ENCODE measurements at places on chromosomes 13 and 19. TPM values are rescaled to one million over a fixed set of nuclear protein-coding genes. Genes with fewer than 3 reads are reported as not detected.

DNA sequence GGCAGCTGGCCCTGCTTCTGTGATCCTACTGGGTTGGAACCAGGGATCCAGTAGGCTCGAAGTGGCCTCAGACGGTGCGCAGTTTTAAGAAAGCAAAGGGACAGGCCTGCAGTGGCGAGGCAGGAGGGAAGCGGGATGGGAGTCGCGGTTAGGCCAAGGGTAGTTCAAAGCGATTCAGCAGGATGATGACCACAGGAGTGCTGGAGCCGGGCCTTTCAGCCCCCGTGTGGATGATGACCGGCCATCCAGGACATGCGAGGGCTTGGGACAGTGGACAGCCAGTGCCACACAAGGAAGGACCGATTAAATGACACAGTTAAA lies 854 bp downstream of the RNASEH2B start:
- DNase-seq, result no peak

DNA sequence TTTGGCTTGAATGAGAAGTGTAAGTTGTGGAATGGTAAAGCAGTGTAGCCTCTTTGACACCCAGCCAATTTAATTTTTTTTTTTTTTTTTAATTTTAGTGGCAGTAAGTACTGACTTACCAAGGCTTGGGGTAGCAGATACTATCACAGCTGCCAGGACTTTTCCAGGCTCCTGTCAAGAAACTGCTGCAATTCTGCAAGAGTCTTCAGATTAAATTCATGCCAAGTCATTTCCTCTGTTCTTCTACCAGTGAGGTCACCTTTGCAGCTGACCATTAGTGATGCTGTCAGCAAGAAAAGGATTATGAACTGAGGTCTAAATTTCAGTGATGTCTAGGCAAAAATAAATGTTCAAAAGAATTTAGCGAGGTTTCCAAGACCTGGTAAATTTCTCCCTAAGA lies 91.2 kb downstream of the GGACT start:
- no peak for DNase-seq

GRCh38 chr19:48815870-48816501 lies 5.2 kb upstream of the BCAT2 start:
- no peak for DNase-seq

GRCh38 chr13:110307767-110308655 lies 927 bp downstream of the COL4A2 start:
- DNase-seq, result no peak

DNA sequence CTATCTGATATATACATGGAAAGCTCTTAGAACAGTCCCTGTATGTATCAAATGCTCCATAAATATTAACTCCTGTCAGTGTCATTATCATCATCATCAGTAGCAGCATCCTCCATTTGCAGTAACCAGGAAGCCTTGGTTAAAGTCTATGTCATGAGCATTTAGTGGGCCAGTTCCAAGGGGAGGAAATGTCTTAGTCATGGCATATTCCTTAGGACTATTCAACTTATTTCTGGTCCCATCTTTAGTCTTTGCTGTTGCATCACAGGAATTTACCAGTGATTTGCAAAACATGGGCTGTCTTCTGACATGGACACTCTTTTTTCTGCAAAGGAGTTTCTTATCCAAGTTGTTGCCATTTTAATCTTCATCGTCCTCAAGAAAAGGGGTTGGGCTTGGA lies 98.4 kb downstream of the WDFY2 start:
- no peak for DNase-seq

DNA sequence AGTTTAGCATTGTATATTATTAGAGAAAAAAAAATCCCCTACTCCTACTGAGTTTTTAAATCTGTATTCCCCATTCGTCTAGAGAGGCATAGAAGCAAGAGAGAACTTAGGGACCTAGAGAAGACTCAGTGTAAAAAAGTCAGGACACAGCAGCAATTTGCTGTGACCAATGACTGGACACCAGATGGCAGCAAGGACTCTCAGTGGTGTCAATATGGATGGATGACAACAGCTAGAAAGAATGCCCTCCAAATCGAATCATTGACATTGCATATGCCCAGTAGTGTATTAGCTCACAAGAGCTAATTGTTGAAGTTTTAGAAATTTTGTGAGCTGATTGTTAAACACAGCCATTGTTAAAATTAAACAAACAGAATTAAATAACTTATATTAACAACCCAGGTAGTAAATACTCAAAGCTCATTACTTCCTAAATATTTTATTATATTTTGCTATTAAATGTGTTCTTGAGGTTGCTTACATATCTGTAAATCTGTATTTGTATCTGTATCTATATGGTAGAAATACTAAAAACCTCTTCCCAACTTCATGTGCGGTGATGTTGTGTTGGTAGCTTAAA lies 43.9 kb downstream of the SIAH3 start:
- no peak for DNase-seq

GRCh38 chr13:32021785-32022184 lies 9.8 kb upstream of the FRY start:
- no peak for DNase-seq

GRCh38 chr19:53960187-53960586 lies 2.5 kb upstream of the CACNG8 start:
- DNase-seq, result no peak

DNA sequence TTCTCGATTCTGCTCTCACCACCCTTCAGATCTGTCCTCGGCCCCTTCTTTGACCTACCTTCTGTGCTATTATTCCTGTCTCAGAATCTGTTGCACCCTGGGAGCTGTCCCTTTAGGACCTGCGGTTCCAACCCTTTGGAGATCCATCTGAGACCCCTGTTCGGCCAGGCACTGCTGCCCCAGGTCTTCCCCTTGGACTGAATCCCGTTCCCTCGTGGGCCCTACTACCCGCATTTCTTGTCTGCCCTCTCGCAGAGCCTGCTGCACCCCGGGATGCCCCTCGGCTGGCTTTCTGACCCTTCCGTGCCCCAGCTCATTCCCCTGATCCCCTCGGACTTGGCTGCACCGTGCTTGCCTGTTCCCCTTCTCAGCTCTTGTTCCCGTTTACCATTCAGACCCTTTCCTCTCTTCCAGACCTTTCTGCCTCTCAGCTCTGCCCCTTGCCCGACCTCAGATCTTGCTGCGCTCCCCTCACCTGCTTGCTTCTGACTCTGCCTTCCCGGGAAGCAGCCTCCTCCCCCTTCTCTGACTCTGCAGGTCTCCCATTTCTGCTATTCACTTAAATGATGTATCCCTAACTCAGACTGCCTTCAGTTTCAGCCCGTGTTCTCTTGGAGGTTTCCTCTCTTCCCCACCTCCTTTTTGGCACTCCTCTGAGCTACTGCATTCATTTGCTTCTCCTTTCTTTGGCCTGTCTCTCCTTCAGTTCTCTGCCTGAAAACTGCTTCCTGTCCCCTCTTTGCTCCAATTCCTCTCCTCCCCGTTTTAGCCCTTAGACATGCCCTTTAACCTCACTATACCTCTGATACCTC lies 1.1 kb downstream of the ARHGAP35 start:
- peak; percentile 20 for DNase-seq

- DNase-seq, result no peak
These were observed 531.9 kb downstream of the OLFM4 start for GRCh38 chr13:53560556-53560955.

DNA sequence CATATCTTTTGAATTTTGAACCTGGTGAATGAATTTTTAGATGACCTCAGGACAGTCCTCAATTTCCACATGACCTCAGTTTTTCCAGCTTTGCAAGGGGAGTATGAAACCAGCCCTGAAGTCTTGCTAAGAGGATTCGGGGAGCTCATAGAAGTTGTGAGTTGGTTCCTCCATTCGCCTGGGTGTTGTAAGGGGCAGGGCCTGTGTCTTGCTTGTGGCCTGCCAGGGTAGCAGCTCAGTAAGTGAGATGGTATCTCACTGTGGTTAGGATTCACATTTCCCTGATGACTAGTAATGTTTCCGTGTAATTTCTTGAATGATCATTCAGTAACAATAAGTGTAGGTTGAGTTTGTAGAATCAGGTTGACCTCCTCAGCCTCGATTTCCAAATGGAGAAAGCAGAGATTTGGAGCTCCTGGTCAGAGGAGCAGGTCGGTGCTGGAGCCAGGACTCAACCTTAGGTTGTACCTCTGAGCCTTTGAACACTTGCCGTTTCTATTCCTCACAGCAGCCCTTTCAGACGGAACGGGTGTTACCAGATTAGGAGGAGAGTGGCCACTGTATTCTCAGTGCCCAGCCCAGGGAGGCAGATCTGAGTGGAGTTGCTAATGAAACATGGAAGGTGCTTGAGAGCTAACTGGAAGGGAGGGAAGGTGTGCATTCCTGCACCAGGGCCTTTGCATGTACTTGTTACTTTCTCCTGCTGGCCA lies 14.6 kb downstream of the NACC1 start:
- DNase-seq, result no peak

DNA sequence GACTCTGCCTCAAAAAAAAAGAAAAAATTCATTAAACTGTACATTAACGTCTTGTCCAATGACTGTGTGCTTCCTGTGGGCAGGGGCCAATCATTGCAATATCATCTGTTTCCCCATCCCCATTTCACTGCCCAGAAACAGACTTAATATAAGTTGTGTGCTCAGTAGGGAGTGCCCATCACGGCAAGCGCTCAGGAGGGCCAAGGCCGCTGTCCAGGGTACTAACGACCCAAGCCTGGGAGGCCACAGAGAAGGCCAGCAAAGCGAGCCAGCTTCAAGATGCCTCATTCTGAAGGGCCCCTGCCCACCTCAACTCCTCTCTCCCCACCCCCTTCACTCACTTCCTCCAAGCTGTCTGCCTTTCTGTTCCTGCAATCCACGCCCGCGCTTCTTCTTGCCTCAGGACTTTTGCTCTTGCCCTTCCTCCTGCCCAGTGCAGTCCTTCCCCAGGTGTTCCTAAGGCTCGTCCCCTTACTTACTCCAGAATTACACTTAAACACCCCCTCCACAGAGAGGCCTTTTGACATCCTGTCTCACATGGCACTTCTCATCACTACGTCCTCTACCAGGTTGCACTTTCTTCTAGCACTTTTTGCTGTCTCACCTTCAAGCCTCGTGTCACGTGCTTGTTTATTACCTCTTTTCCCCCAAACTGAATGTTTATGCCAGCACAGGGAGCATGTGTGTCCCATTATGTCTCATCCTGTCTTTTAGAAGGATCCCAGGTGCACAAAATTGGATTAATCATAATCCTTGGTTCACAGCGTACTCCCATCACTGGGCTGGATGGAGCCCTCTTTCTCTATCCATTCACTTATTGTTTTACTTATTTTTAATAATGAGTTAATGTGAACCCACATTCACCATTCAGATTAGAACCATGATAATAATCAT lies 11.3 kb upstream of the POU2F2 start:
- DNase-seq, result no peak

DNA sequence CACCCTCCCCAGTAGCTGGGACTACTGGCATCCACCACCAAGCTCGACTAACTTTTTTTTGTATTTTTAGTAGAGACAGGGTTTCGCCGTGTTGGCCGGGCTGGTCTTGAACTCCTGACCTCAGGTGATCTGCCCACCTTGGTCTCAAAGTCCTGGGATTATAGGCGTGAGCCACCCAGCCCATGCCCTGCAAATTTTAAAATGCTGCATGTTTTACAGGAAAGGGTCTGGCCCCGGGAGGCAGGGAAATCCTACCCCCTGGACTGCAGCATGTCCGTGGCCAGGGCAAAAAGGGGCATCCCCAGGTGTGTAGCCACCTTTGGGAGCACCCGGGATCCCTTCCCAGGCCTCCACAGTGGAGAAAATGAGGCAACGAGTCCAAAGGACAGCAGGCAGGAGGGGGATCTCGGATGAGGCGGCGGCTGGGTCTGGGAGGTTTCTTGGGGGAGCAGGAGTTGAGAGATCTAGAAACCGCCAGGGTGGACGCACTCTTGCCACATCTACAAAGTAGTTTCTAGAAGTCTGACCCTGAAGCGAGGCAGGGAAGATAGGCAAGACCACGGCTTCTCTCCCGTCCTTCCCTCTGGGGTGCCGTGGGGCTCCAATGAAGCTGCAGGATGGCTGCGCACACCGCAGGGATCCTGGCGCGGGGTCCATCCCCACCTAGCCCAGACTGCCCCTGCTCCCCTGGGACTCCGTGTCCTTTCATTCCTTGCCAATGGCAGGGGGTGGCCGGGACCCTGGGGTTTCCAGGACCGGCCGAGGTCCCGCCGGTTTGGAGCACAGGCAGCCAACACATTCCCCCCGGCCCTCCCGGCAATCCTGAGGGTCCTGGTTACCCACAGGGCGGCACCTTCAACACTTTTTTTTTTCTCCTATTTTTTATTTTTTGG lies 21.3 kb upstream of the ZBTB7A start:
- no peak for DNase-seq

DNA sequence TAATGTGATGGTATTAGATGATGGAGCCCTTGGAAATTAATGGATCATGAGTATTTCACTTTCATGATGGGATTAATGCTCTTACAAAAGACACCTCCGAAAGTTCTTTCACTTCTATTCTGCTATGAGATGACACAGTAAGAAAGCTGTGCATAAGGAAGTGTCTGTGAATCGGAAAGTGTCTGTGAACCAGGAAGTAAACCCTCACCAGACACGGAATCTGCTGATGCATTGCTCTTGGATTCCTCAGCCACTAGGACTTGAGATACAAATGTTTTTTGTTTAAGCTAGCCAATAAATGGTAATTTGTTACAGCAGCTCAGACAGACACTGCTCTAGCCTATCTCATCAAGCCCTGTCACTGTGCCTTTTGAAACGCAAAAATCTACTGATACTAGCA lies 440.4 kb upstream of the PRR20A start:
- DNase-seq, result no peak

DNA sequence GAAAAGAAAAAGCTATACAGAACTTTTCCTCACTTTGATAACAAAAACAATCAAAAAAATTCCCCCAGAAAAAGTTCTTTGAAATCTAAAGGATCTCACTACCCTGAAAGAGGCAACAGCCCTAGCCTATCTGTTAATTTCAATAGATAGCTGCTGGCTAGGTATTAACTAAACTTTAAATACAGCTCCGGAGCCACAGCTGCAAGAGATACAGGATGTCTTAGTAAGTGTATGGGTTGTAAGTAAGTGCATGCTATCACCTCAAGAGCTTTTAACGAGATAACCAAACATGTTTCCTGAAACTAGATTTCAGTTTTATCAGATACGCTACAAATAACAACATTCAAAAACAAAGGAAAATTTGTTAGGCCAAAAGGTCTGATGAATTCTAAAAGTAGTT lies 148.4 kb downstream of the KLF12 start:
- DNase-seq, result no peak

GRCh38 chr13:111872475-111873150 lies 194.3 kb upstream of the SOX1 start:
- no peak for DNase-seq

DNA sequence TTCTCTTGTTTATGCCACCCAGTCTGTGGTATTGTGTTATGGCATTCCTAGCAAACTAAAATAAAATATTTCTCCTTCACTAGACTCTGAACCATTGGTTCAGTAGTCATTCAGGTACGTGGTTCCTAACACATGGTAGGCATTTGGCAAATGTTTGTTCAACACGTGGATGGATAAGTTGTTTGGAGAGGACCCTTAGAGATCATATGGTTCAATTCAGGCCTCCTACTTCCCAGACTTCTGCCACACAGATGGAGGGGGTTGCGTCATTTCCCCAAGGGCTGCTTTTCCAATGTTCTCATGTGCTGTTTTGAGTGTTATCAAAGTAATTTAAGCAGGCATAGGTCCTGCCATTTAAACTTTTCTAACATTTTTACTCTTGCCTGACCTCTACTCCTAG lies 6.7 kb downstream of the CXCL17 start:
- no peak for DNase-seq

GIPR gene
- polyA plus RNA-seq, result 0.38 TPM

NLRP4 gene
- not detected for polyA plus RNA-seq

HCST gene
- polyA plus RNA-seq, result 1,469 TPM

CCDC9 gene
- polyA plus RNA-seq, result 7.1 TPM

CDC42EP5 gene
- not detected for polyA plus RNA-seq

RFPL4A gene
- polyA plus RNA-seq, result not detected

KCNJ14 gene
- 0.42 TPM for polyA plus RNA-seq

GJB6 gene
- 4.9 TPM for polyA plus RNA-seq

SAFB2 gene
- polyA plus RNA-seq, result 47.4 TPM

CYSLTR2 gene
- 0.60 TPM for polyA plus RNA-seq

IFT88 gene
- 8.6 TPM for polyA plus RNA-seq

LILRA2 gene
- 0.40 TPM for polyA plus RNA-seq
